ENCODE measurements at places on chromosomes 4 and X.
A peak's percentile ranks its signal among the peaks of the same experiment; 100 is the strongest.

DNA sequence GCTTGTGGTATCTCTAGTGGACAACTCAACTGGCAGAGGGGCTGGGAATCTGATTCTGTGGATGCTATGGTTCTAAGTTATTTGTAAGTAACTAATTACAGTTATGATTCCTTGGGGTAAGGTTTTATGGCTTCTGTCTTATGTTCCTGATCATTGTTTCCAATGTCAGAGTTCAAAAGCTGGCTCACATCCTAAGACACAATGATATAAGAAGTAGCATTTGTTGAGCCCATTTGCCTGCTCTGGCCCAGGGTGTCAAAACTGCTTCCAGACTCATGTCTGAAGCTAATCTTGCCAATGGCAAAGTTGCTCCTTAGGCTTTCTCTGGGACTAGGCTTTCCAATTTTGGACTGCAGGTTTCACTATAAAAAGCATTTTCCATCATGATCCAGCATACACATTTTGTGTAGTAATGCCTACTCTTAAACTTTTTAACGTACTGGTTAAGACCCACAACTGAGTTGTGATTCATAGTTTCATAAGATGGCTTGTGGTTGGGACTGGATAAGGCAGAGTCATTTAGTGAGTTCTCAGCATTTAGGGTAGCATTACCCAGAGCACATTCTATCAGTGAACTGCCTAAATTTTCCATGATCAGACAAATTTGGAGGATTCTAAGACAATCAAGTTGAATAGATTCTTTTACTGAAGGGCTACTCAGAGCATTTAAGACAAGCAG is 50.0 kb downstream of the CCNI start:
- peak; percentile 27 for DNase-seq

GRCh38 chrX:69524781-69525363 is 20.7 kb downstream of the NALF2 start:
- no peak for DNase-seq

- DNase-seq: no peak
Observed at GRCh38 chr4:141347684-141348083, 127.0 kb downstream of the ZNF330 start.

GRCh38 chrX:154371017-154371788 is 3.2 kb downstream of the FLNA start:
- DNase-seq: peak; percentile 75

DNA sequence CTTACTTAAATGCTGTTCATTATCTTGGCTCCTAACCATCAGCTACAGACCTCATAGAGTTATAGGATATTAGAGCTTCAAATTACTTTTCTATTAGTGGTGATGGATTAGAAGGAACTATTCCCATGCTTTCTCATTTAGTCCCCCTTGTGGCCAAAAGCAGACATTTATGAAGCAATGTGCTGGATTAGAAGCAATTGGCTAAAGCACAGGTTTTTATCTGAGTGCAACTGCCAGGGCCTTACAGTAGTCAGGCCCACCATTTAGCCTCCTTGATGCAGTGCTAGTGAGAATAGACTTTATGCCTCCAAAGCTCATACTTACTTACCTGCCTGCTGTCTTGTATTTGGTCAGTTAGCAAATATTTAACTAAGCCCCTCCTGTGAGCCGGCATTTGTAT is 93.0 kb downstream of the TSPAN7 start:
- DNase-seq: no peak

DNA sequence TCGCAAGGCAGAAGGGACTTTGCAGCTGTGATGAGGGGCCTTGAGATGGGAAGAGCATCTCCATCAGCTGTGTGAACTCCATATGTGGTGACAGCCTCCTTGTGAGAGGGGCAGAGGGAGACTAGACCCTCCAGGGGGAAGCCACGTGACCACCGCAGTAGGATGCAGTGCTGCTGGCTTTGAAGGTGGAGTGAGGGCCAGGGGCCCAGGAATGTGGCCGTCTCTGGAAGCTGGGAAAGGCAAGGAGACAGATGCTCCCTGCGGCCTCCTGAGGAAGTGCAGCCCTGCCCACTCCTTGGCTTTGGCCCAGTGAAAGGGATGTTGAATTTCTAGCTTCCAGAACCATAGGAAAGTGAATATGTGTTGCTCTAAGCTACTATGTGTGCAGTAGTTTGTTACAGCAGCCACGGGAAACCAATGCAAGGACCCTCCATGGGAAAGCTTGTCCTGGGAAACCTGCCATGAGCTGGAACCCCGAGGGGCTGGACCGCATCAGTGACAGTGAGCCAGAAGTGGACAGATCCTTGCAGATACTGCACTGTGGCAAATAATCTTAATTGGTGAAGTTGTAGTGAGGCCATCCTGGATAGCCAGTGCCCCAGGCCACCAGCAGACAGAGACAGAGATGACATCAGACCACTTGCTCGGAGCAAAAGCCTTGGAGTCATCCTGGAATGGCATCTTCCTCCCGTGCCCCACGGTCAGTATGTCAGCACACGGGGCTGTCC is 35.4 kb upstream of the SORCS2 start:
- DNase-seq: no peak

DNA sequence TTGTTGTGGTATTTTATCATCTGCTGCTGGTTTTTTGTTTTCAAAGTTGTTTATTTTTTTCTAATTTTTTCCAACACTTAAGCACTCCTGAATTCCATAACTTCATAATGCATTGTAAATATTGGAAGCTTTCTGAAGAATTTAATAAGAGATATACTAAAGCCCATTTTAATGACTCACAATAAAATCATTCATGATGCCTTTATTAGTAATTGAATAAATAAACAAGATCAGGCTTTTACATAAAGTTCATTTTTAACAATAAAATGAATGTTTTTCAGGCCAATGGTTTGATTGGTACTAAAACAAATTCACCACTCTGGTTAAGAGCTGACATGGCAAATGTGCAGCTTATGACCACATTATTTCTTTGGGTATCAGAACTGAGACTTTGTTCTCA is 408.2 kb upstream of the SMIM31 start:
- DNase-seq: no peak

DNA sequence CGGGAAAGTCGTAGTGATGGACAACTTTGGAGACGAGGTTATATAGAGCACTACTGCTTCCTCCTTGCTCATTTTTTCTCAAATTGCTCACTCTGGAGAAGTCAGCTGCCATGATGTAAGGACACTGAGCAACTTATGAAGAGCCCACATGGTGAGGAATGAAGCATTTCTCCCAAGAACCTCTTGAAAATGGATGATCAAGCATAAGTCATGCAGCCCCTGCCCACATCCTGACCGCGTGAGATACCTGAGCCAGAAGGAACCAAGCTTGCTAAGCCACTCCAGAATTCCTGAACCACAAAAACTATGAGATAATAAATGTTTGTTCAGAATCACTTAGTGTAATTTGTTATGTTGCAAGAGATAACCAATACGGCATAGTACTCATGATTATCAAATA is 42.8 kb downstream of the PDE5A start:
- DNase-seq: no peak

Data from activated CD4-positive, alpha-beta T cell treated with anti-CD3 and anti-CD28 coated beads, Interleukin-2, amount 50 U/mL, for 24 hours (primary cell).